ENCODE measurements at places on chromosomes 3 and 15.

DNA sequence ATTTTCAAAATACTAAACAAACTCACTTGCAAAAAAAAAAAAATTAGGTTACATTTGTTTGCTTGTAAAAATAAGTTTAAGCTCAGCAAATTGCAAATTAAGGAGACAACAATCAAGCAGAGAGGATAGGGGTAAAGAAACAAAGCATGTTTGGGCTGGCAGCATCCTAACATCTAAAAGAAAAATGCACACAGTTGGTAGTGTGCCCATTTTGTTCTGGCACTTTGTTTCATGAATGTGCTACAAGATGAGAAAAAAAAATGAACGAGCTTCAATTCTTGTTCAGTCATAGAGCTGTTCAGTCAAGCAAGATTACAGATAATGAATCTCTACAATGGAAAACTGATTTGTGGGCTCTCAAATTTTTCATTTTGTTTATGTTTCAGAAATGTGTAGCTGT lies 17.7 kb upstream of the ZBBX start:
- DNase-seq: no peak

DNA sequence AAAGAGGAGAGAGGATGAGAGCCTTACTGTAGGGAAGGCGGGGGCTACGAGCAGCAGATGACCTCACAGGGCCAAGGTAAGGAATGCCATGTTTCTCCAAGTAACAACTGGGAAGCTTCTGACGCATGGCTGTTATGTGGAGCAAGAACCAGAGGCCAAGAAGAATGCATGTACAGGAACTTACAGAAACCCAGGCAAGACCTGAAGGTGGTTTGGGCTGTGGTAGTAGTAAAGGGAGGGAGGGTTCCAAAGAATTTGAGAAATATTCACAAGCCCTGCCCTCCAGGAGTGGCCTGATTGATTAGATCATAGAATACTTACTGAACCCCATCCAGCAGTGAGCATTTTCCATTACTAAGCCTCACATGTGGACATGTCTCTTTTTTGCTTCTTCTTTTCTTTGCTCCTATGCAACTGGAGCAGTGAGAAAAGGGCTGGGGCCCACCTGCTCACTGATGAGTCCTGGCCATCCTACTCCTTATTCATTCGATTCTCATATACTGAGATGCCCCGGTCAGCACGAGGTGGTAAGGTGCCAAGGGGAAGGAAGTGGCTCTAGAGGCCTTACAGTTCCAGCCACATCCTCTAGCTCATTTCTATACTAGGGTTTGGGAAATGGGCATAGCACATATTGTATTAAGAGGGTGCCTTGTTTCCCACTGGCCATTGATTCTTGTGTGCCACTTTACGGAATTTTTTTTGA lies 8.3 kb upstream of the SLC12A8 start:
- DNase-seq: no peak

DNA sequence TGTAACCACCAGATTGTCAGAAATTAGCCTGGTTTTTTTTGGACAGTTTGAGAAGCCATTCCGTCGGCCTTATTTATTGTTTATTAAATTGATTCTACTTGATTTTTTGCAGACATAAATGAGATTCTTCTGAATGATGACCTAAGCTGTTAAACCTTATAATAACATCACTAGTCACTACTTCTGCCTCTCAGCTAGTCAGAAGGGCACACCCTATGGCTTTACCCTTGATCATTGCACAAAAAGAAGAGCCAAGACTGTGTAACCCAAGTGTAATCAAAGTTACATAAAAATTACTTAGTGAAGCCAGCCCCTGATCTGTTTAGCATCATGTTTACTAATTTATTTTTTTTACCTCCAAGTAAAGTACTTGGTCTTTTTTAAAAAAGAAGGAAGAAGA lies 64.3 kb downstream of the CHL1 start:
- DNase-seq: no peak

GRCh38 chr15:43251185-43251870 lies 15.4 kb downstream of the TGM5 start:
- no peak for DNase-seq

DNA sequence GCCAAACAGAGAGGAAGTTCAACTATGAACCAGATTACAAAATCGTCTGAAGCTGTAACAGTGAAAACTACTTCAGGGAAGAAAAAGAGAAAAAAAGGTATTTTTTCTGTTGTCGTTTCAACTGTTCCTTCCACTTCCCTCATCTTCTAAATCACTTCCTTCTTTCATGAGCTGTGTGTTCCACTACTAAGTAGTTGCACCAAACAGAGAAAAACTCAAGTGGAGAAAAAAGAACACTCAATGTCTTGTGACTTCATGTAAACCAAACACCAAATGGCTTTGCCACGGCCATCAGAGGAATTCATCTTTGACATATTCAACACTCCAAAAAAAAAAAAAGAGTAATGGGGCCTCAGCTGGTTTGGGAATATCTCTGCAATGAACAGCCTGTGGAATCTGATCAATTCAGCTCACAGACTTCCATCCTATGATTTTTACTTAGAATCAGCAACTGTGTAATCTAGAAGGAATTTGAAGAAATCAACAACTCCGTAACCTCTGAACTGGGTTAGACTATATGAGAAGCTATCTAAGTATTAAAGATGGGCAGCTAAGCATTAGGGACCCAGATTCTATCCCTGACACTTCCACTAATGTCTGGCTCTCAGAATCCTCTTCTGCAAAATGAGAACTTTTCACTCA lies 47.5 kb upstream of the RNF7 start:
- DNase-seq: no peak

DNA sequence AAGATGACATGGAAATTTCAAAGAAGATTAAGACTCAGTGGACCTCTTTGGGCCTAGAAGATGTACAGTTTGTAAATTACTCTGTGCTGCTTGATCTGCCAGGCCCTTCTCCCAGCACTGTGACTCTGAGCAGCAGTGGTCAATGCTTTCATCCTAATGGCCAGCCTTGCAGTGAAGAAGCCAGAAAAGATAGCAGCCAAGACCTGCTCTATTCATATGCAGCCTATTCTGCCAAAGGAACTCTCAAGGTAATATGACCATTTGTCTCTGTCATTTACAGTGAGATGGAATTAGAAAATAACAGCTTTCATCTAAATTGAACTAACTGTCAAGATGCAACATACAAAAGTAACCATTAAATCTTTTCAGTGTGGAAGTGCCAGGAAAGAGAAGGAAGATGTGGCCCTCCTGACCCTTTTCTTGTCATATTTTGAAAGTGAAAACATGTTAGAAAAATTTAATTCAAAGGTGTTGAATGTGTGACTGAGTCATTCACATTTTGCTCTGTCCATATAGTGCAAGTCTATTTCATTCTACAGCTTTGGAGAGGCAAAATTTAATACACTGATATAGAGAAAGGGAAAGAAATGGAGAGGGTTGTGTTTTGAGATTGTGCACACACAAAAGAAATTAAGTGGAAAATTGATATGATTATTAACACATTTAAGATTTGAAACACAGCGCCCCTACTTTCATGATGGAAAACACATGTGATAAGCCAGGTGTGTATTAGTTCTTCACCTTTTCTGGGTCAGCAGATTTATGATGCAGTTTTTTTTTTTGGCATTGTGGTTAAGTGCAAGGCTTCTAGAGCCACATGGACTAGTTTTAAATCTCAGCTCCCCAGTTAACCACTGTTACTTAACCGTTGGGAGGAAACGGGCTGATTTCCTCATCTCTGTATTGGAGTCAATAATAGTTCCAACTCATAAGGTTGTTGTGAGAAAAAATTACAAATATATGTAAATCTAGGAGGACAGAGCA lies 375.1 kb downstream of the NAALADL2 start:
- DNase-seq: no peak

GRCh38 chr3:169259661-169260060 lies 403.9 kb downstream of the MECOM start:
- DNase-seq: no peak

- no peak for DNase-seq
Observed at GRCh38 chr15:74258456-74259291, 22.5 kb downstream of the CCDC33 start.

DNA sequence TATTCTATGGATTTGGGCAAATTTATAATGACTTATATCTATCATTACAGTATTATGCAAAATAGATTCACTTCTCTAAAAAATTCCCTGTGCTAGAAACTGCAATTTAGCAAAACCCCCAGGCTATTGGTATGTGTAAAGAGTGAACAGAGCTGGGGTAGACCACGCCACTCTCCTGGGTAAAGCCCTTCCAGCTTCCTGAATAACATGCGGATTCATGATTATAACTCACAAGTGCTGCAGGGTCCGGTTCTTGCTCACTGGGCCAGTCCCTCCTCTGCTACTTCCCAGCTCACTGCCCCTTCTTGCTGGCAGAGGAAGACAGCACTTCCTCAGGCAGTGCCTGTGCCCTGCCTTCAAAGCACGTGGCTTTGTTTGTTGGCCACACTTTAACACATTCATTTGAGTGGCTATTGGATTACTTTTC lies 4.1 kb downstream of the CD80 start:
- DNase-seq: peak; percentile 20

DNA sequence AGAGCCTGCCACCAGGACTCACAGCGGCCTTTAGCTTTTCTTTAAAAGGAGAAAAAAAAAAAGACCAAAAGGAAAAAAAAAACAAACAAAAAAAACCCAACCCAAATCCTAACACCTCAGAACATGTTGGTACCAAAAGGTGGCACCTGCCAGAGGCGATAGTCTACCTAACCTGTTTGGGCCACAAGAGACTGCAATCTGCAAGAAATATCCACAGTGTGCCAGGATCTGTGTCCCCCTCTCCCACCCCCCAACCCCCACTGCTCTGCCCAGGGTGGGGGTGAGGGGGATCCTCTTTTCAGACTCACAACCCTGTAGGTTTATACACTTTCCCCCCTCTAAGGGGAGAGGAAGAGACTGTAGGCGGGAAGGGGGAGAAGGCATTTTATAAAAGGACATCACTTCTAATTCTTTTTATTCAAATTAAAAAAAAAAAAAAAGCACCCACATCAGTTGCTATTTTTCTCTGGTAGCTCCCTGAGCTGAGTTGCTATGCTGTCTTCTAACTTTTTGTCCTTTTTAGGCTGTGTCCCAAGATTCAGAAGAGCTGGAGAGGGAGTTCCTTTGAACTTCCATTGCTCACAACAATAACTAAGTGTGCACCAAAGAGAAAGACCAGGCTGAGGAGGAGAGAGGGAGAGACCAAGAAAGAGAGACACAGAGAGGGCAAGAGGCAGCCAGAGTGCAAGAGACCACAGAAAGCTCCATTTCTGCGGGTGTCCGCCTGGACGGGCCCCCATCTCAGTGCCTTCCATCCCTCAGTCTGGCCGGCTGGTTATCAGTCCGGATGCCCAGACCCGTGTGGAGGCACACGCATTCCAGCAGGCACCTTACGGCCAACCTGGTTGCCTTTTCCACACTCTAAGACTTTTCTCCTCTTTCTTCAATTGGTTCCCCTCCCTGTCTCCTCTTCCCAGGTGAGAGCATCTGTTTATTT lies 48.9 kb downstream of the TLE3 start:
- no peak for DNase-seq

DNA sequence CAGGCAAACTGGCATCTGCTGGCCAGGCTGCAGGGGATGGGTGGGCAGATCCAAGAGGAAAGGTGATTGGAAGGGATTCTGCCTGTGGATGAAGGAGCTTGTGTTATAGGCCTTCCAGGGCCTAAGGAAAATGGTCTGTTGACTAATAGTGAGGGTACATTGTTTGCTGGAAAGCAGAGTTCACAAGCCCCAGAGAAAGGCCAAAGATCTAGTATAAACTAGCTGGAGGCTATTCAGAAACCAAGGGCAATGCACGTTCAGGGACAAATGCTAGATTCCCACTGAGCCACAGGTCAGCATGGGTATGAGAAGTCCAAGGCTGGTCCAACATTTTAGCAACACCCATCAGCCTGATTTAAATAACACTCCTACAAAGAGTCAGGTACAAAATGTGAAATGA lies 74.7 kb downstream of the FBN1 start:
- DNase-seq: no peak

DNA sequence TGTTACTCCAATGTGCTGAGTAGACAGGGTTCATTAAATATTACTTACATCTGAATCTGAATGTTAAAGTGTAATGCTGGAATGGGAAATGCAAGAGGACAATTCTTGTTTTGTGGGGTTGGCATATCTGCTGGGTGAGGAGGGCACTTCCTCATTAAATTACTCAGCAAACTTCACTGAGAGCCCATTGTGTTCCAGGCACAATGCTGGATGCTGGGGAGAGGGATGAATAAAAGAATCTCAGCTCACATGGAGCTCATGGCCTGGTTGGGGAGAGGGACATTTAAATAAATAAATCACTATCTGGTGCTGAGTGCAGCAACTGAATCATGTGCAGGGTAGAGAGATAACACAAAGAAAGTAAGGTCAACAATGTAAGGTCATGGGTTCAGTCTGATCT lies 199.2 kb upstream of the CFAP20DC start:
- no peak for DNase-seq

- no peak for DNase-seq
Observed at GRCh38 chr3:193972832-193973231, 163.1 kb upstream of the HES1 start.

GRCh38 chr3:52196977-52197376 lies 983 bp upstream of the ALAS1 start:
- no peak for DNase-seq

- no peak for DNase-seq
Observed at GRCh38 chr3:50172626-50173220, 17.6 kb downstream of the SEMA3F start.

DNA sequence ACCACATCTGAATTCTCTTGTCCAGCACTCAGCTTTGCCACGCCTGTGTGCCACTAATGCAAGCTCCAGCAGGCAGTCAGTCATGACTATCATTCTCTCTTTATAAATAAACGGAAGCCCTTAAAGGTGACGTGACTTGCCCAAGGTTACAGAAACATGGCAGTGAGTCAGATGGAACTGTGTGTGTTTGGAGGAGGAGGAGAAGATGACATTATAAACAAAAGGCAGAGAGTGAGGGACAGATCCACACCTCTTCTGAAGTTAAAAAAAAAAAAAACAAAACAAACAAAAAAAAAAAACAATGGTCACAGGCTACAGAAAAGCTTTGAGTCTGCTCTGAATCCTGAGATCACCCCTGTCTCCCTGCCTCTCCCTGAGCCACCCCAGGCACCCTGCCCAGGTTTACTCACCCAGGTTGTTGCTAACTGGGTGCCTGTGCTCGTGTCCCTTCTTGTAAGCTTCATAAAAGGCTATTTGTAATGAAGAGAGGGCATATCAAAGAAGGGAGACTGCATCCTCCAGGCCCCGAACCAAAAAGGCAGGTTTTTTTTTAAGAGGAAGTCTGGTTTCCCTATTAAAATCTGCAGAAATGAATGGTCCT lies 119.7 kb upstream of the PHLDB2 start:
- DNase-seq: no peak

DNA sequence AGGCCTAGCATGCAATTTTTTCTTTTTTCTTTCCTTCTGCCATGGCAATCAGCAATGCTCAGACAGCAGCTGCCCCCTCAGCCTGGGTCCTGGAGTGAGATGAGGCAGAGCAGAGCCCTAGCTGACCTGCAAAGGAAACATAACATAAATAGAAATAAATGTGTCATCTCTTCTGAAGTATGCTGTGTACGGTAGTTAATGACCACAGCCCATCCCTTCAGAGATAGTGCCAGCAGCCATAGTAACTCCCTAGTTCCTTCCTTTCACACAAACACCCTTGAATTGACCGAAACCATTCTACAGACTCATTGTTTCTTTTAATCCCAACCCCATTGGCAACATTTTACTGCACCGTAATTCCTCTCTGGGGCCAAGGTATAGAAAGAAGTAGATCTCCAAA lies 8.4 kb upstream of the CD47 start:
- no peak for DNase-seq

- DNase-seq: no peak
Observed at GRCh38 chr15:48052946-48053345, 67.8 kb upstream of the SLC24A5 start.
